ENCODE measurements at places on chromosomes 1 and 21. TPM values are rescaled to one million over a fixed set of nuclear protein-coding genes. Genes with fewer than 3 reads are reported as not detected.

The KRTAP21-2 gene
- total RNA-seq, result not detected

The KRTAP11-1 gene
- total RNA-seq, result not detected

The UBE2U gene
- total RNA-seq, result not detected

The FCRL6 gene
- not detected for total RNA-seq

DNA sequence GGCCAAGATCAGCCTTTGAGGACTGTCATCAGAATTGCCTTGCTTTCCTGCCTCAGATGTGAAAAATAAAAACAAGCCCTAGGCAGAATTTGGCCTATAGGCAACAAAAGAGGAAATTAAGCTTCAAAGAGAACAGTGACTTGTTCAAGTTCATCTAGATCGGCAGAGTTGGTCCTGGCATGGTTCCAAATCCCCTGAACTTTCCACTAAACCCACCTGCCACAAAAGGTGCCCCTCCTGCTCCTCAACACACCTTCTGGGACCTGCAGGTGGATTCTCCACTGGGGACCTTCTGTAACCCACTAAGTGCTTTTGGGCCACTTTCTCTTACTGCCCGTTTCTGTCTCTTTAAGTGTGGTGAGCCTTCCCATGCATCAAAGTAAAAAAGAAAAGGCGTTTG lies 42.5 kb upstream of the LRRN2 start:
- no peak for ATAC-seq

- ATAC-seq, result peak; percentile 24
Observed at GRCh38 chr1:156746728-156747631, 4.5 kb downstream of the HDGF start.

DNA sequence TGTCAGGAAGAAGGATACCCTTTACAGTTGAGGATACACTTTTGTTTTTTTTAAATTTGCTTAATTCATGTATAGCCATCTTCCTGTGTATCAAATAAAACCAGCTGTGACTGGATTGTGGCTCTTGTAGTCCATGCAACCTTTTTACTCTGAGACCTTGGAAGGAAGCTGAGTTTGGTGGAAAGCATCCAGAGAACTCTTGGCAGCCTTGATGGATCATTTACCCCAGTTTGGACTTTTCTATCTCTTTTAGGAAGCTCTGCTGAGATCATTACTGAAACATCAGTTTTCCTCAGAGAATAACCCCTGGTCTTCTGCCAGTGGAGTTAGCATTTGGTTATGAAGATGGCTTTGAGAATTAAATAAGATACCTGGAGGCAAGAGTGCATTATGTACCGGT lies 21.2 kb upstream of the APOBEC4 start:
- no peak for ATAC-seq

DNA sequence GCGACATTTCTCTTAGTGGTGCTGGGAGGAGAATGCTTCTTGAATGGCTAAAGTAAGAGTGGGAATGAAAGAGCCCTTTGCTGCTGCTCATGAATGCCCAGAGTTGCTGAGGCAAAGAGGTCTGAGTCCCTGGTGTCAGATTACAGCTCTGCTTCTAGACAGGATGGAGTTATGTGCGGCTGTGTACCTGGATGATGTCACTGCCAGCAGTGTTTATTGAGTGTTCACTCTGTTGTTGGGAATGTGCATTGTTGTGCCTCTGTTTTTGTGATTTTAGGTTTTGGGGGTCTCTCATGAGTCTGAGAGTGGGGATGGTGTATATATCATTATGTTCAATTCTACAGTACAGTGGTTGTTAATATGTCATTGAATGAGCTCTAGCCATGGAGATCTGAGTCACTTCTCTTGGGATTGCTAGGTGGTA lies 2.7 kb downstream of the CDC14A start:
- ATAC-seq, result no peak

GRCh38 chr1:17525996-17526686 lies 13.4 kb upstream of the ARHGEF10L start:
- ATAC-seq, result peak; percentile 60

GRCh38 chr1:167305059-167305705 lies 84.5 kb downstream of the POU2F1 start:
- no peak for ATAC-seq

Data from esophagus mucosa (tissue), 1 donor.